ENCODE measurements at places on chromosomes 2 and 18.

DNA sequence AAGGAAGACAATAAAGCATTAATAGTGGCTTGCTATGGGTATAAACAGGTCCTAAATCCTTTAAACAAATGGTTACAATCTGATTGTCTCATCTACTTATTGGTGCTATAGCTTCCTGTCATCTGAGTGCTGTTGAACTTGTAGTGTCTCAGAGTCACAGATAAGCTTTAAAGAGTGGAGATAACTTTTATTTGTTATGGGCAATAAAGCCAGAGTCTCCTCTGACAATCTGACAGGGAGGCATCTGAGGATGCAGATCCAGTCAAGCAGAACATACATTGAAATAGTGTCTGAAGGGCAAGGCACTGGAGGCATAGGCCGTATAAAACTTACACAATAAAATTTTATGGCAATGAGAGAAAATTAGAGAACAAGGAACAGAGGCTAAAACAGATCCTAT, 1132.4 kb upstream of the CDH2 start:
- DNase-seq, result peak; percentile 55

GRCh38 chr18:23422751-23423418, 30.2 kb upstream of the RIOK3 start:
- no peak for DNase-seq

- no peak for DNase-seq
These were observed 59.8 kb downstream of the SLC4A3 start for GRCh38 chr2:219687272-219687671.

DNA sequence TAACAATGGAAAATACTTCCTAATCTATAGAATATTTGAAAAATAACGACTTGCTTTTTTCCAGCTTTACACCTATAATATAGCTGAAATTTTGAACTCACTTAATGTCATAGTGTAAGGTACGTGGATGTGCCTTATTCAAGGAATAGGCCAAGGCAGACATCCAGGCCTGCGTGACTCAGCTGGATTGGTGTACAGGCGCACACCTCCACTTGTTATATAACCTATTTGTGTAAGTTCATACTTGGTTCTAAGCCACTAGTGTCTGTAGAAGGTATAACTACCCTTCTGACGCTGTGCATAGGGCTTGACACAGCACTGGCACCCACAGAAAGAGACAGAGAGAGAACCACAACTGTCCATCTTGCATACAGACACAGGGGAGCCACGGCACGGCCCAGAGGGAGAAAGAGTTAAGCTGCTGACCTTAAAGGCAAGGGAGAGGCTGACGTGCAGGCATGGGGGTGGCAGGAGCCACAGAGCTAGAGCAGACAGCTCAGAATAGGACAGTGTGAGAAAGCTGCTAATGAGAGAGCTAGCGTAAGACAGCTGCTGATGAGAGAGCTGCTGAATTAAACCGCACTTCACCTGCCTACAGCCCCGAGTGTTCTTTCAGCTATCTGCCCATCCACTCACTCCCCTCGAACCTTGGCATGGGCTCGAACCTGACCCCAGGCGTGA, 16.1 kb downstream of the CCDC178 start:
- DNase-seq, result no peak

GRCh38 chr2:215921895-215922294, 91.5 kb downstream of the MREG start:
- DNase-seq, result no peak

DNA sequence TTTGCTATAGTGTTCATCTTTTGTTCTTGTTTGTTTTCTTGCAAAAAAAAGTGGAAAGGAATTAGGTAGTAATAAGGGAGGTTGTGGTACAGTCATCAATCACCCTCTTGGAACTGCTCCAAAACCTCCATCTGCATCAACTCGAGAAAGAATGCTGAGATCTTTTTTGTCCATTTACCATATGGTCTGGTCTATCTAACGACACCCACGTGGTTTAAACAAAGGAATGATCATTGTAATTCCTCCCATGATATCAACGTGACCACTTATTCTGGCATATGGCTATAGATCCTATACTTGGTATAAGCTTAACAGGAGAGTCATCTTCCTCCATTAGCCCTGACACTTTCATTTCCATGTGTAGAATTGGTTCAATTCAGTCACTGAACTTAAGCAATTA, 1025.3 kb upstream of the NXPH2 start:
- DNase-seq, result no peak

DNA sequence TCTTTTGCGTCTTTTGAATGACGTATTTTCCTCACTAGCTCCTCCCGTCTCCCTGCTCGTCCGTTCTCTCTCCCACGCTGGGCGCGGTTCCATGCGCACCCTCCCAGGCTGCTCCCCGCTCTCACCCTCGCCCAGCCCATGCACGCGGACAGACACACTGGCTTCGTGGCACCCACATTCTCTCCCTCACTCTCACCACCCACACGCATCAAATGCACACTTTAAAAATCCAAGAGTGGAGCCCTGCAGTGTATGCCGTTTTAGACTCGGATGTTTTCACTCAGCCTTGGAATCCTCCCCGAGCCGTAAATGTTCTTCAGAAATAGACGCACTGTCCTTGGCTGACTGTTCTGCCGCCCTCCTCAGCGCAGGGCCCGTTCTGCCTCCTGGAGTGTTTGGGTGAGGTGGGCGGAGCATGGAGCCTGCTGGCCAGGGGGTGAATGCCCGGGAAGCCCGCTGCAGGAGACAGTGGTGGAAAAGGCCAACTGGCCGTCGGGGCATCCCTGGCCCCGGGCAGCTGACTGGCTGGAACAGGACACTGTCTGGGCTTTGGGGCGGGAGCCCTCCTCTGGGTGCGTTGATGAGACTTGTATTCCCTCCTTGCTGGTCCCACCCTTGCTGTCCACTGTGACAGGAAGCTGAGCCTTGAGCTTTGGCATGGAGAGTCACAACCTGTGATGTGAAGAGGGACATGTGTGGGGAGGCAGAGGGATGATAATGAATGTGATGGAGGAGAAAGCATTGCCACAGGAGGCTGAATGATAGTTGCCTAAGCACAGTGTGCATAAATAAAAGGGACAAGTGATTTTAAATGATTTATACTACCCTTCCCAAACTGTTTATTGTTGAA, 35.4 kb upstream of the LYPD6B start:
- no peak for DNase-seq

- DNase-seq, result no peak
These were observed 1.8 kb downstream of the PRLH start for GRCh38 chr2:237568121-237568660.

GRCh38 chr2:181440919-181441318, 16.3 kb upstream of the ITGA4 start:
- no peak for DNase-seq

DNA sequence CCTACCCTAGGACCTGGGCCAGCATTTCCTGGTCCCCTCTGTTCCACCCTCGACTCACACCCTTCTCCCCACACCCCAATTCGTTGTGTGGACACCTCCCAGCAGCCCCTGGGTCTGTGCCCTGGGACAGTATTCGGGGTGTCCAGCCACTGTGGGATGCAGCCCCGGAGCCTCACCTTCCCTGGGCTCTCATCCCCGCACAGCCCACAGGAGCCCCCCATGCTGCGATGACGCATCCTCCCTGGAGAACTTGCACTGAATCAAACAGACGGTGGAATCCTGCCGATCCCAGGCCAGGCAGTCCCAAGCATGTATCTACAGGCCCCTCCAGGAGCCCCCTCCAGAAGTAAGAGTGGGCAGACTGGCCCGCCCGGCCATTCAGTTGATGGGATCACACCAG, 9.7 kb downstream of the ITM2C start:
- DNase-seq, result no peak

DNA sequence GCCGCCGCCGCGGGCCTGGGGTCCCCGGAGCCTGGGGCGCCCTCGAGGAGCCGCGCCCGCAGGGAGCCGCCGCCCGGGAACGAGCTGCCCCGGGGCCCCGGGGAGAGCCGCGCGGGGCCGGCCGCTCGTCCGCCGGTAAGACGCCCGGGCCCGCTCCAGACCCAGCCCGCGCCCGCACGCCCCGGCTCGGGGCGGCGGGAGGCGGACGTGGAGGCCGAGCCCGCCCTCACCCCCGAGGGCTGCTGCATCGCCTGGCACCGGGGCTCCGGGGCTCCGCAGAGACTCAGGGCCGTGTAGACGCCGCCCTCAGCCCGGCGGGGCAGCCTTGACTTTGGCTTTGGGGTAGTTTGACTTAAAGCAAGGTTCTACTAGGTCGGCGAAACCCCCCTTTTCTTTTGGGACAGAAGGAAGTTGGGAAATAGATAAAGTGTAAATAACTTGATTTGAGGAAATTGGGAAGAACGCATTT, 335 bp downstream of the ERFE start:
- DNase-seq, result peak; percentile 45

- DNase-seq, result no peak
These were observed 27.7 kb downstream of the SNORC start for GRCh38 chr2:232897598-232898408.

- DNase-seq, result no peak
These were observed 775.3 kb upstream of the POU3F3 start for GRCh38 chr2:104078431-104079157.

DNA sequence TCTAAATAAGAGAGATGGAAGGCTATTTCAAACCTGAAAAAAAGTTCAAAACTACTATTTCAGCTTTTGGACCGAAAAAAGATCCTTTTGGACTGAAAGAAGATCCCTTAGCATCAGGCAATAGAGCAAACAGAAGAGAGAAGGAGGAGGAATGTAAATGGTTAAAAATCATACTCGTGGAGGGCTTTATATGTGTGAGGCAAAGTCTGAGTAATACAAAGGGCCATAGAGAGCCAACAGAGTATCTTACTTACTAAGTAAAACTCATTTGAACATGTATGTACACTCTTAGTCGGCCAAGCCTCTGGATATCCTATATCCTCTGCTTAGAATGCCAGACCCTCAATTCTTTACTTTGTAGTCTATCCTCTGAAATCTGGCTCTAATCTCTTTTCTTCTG, 55.7 kb downstream of the ITSN2 start:
- DNase-seq, result no peak

Measured in HAP-1 (cell line).